H4 (cell line): ENCODE measurements at places on chromosomes 1 and 21. TPM values are rescaled to one million over a fixed set of nuclear protein-coding genes. Genes with fewer than 3 reads are reported as not detected.

DNA sequence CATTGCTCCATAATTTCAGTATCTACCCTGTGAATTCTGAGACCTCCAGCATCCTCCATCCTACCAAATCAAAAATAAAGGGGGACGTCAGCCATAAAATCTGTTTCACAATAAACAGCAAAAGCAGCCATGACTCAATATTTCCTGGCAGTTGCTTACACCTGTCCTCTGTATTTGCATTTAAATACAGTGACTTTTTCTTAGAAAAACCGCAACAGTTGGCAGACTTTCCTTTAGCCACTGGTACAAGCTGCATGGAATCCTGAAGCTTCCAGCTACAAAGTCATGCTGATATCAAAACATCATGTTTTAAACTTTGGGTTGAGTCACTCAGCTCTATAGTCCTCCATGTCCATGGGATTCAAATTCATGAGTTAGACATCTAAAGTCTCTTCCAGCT lies 278.0 kb upstream of the KAZN start:
- DNase-seq: peak; percentile 84

OPRD1 gene
- not detected in 2 replicates for total RNA-seq

DNA sequence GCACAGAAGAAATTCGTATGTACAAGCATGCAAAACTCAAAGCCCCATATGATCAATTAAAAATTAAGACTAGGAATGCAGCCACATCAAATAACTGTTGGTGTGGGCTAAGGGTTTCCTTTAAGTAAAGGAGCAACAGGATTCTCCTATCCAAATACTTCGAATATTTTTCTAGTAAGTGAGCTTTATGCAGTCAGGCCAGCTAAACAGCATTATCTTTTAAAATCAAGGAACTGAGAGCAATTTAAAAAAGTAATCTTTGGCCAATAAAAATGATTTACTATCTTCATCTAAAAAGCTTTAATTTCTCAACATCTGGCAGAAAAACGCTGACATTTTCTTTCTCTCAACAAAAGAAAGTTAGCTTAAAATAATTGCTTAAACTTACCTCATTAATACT lies 19.8 kb downstream of the CNN3 start:
- DNase-seq: no peak

CNKSR1 gene
- not detected in 2 replicates for total RNA-seq

SH2D2A gene
- total RNA-seq: 2.5 TPM in 2 replicates

AK5 gene
- 10.4 and 13.5 TPM in 2 replicates for total RNA-seq

DNA sequence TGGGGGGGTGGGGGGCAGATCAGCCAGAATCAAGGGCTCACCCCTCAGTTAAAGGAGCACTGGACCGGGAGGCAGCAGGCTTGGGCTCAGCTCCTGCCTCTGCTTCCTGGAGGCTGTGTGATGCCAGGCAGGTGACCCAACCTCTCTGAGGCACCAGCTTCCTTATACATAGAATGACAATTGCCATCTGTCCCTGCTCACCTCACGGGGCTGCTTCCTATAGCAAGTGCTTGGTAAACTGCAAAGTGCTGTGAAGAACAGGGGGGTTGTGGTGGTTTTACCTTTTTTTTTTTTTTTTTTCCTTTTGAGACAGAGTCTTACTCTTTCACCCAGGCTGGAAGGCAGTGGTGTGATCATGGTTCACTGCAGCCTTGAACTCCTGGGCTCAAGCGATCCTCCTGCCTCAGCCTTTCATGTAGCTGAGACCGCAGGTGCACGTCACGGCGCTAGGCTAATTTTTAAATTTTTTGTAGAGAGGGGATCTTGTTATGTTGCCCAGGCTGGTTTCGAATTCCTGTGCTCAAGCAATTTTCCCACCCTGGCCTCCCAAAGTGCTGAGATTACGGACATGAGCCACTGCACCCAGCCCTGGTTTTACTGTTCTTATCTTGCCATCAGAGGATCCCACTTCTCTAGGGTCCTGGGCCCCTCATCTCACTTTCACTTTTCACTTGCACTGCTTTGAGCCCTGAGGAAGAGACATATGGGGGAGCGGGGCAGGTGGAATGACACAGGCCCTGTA lies 11.6 kb downstream of the KCNQ4 start:
- DNase-seq: no peak
